ENCODE measurements at places on chromosomes 4 and X. TPM values are rescaled to one million over a fixed set of nuclear protein-coding genes. Genes with fewer than 3 reads are reported as not detected.

GRCh38 chrX:153635388-153635787, 11.6 kb upstream of the DUSP9 start:
- no peak overlapping the region for H3K4me3 ChIP-seq
- no peaks in the 10 kb centered on the region for H3K4me1 ChIP-seq
- DNase-seq, result no peak
- H3K27me3 ChIP-seq, result no peaks in the 10 kb centered on the region
- no peaks in the 10 kb centered on the region for H3K36me3 ChIP-seq

DNA sequence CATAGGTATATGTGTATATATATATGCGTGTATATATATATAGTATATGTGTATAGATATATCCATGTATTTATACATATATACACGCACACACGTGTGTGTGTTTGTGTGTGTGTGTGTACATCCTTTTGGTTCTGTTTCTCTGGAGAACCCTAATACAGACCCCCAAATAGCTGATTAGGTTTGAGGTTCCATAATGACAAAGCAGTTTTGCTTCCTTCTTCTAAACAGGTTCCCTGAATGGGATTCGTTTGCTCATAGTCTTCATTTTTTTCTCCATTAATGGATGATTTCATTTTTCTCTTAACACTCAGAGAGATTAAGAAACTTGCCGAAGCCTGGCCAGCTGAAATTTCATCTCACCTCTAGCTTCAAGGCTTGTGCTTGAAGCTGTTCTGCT, 234.0 kb upstream of the BCOR start:
- no peak for DNase-seq
- no peaks in the 10 kb centered on the region for H3K36me3 ChIP-seq
- H3K27ac ChIP-seq, result no peak overlapping the region
- no peak overlapping the region for H3K4me3 ChIP-seq
- no peaks in the 10 kb centered on the region for H3K27me3 ChIP-seq
- no peaks in the 10 kb centered on the region for H3K4me1 ChIP-seq

NDST3 gene
- under 0.01 TPM for total RNA-seq

GCNA gene
- 2.9 TPM for total RNA-seq

DNA sequence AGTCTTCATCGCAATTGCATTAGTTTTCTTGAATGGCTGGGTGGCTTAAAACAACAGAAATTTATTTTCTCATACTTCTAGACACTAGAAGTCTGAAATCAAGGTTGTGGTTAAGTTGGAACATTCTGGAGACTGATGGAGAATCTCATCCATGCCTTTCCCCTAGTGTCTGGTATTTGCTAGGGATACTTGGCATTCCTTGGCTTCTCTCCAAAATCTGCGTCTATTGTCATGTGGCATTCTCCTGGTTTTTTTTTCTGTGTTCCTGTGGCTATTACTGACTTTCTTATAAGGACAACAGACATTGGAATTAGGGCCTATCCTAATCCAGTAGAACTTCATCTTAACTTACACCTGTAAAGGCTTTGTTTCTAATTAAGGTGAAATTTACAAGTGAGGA, 272.8 kb upstream of the EPHA5 start:
- H3K27ac ChIP-seq, result no peak overlapping the region
- no peaks in the 10 kb centered on the region for H3K27me3 ChIP-seq
- no peaks in the 10 kb centered on the region for H3K4me1 ChIP-seq
- DNase-seq, result no peak
- no peak overlapping the region for H3K4me3 ChIP-seq

DNA sequence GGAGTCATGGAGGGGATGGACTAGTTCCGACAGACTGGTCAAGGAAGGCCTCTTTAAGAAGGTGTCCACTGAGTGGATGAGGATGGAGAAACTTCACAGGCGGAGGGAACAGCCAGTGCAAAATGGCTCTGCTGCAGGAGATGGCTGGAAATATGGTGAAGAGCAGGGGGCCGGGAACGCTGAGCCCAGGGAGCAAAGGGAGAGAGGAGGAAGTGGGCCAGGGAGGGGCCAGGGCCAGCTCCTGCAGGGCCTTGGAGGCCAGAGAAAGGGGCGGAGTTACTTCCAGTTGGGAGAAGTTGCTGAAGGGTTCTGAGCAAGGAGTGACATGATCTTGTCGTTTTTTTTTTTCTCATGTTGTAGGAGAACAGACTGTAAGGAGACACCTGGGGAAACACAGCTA, 94.5 kb downstream of the WFS1 start:
- H3K4me1 ChIP-seq, result no peaks in the 10 kb centered on the region
- no peak for DNase-seq
- H3K36me3 ChIP-seq, result no peaks in the 10 kb centered on the region
- H3K4me3 ChIP-seq, result no peak overlapping the region

CRMP1 gene
- total RNA-seq, result 3.0 TPM

GRCh38 chr4:113822555-113823290, 61.2 kb upstream of the CAMK2D start:
- peaks cover 6% of the 10 kb centered on the region for H3K4me1 ChIP-seq
- H3K27ac ChIP-seq, result no peak overlapping the region
- no peaks in the 10 kb centered on the region for H3K36me3 ChIP-seq
- no peak for DNase-seq
- H3K4me3 ChIP-seq, result no peak overlapping the region

DNA sequence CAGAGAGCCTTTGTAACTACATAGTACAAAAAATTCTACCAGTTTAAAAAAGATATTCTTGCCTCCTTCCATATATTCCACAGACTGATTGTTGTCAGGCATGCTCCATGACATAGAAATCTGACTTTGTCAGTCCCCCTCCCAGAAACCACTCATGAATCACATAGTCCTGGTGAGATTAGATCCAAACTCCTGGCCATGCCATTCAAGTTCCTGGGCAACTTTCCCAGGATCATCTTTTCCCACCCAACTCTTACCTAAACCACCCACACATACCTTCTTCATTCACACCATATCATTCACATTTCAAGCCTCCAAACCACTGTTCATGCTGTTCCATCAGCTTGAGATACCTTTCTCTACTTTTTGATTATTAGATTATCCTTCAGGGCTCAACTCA, 46.4 kb downstream of the SLC16A2 start:
- H3K27ac ChIP-seq, result no peak overlapping the region
- H3K27me3 ChIP-seq, result no peaks in the 10 kb centered on the region
- no peak for DNase-seq

- H3K4me1 ChIP-seq, result no peaks in the 10 kb centered on the region
- H3K36me3 ChIP-seq, result no peaks in the 10 kb centered on the region
- H3K4me3 ChIP-seq, result no peak overlapping the region
- H3K27me3 ChIP-seq, result no peaks in the 10 kb centered on the region
- no peak for DNase-seq
- H3K27ac ChIP-seq, result no peak overlapping the region
These were observed 29.0 kb downstream of the KCNE5 start for GRCh38 chrX:109596015-109596414.

SMIM10 gene
- 11.8 TPM for total RNA-seq

ADAM29 gene
- not detected for total RNA-seq

TMEM150C gene
- total RNA-seq, result 3.3 TPM

EVC2 gene
- 9.6 TPM for total RNA-seq

DNA sequence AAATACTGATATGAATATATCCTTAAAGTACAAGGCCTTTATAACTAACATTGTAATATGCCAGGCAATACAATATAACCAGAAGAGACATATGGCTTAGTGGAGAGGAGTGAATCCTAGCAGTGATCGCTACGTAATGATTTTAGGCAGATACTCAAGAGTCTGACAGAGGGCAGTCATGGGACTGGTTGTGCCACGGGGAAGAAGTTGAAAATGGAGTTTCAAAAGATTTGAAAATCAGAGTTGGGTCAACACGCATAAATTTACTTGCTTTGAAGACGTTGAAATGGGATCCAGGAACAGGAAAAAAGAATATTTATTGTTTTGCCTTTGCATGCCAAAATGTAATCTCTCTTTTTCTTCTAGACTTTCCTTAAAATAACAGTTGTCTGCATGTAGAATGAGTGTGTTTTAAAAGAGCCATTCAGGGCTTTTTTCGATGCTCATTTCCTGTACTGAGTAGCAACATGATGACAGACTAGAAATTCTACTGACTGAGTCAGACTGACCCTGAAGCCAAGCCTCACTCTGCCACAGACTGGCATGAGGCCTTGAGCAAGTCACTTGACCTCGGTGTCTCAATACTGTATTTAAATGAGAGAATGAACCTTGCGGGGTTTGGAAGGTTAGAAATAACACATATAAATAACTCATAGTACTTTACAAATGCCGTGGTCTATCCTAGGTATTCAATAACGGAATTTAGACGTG, 8.1 kb upstream of the SMS start:
- H3K27ac ChIP-seq, result peak overlapping the region; percentile 13
- no peaks in the 10 kb centered on the region for H3K36me3 ChIP-seq
- H3K4me3 ChIP-seq, result no peak overlapping the region
- no peaks in the 10 kb centered on the region for H3K27me3 ChIP-seq

NXF2B gene
- not detected for total RNA-seq

GRCh38 chrX:113929004-113929403, 654.9 kb upstream of the HTR2C start:
- H3K4me1 ChIP-seq, result no peaks in the 10 kb centered on the region
- no peak for DNase-seq
- H3K27ac ChIP-seq, result no peak overlapping the region
- H3K27me3 ChIP-seq, result no peaks in the 10 kb centered on the region

DNA sequence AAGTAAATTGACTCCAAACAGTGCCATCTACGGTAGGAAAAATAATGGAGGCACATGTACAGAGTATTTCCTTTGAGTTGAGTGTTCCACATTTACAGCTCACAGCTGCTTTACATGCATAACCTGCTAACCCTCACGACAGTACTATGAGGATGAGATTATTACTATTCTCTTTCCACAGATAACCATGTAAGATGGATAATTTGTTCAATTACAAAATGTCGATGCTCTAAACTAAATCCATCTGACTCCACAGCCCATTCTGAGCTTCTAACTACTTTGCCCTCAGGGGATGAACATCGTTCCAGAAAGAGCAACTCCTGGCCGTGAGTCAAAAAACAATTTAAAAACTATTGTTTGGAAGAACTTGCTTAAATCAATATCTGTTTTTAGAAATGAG, 330.4 kb upstream of the NWD2 start:
- H3K36me3 ChIP-seq, result no peaks in the 10 kb centered on the region
- no peak for DNase-seq
- no peak overlapping the region for H3K27ac ChIP-seq
- H3K4me1 ChIP-seq, result no peaks in the 10 kb centered on the region
- H3K4me3 ChIP-seq, result no peak overlapping the region

DNA sequence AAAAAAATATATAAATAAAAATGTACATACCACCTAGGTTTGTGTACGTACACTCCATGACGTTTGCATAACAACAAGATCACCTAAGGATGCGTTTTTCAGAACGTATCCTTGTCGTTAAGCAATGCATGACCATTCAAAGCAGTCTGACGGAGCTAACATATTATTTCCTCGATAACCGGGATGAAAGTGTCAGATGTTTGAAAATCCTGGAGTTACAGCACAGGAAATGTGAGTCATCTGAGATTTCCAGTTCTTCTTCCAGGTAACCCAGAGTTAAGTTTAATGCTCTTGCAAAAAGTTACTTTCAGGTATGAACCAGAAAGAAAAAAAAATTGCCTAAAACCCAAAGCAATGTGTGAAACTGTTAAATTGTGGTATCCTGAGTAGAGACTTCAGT, 107.9 kb downstream of the LDB2 start:
- no peak overlapping the region for H3K27ac ChIP-seq
- peaks cover 7% of the 10 kb centered on the region for H3K4me1 ChIP-seq
- no peaks in the 10 kb centered on the region for H3K36me3 ChIP-seq

GRCh38 chr4:152586668-152587067, 50.8 kb upstream of the FBXW7 start:
- peaks cover 30% of the 10 kb centered on the region for H3K4me1 ChIP-seq
- H3K36me3 ChIP-seq, result no peaks in the 10 kb centered on the region
- DNase-seq, result no peak
- no peak overlapping the region for H3K4me3 ChIP-seq
- no peak overlapping the region for H3K27ac ChIP-seq
- H3K27me3 ChIP-seq, result no peaks in the 10 kb centered on the region

GRCh38 chr4:77699731-77700210, 94.2 kb downstream of the CXCL13 start:
- no peaks in the 10 kb centered on the region for H3K36me3 ChIP-seq
- H3K4me3 ChIP-seq, result no peak overlapping the region
- DNase-seq, result no peak
- H3K27ac ChIP-seq, result no peak overlapping the region
- H3K4me1 ChIP-seq, result peaks cover 6% of the 10 kb centered on the region
- H3K27me3 ChIP-seq, result no peaks in the 10 kb centered on the region

FAM9B gene
- total RNA-seq, result not detected

- no peaks in the 10 kb centered on the region for H3K36me3 ChIP-seq
- H3K27me3 ChIP-seq, result no peaks in the 10 kb centered on the region
- H3K27ac ChIP-seq, result no peak overlapping the region
- no peaks in the 10 kb centered on the region for H3K4me1 ChIP-seq
These were observed 562.2 kb downstream of the ZIC3 start for GRCh38 chrX:138128027-138128671.

DNA sequence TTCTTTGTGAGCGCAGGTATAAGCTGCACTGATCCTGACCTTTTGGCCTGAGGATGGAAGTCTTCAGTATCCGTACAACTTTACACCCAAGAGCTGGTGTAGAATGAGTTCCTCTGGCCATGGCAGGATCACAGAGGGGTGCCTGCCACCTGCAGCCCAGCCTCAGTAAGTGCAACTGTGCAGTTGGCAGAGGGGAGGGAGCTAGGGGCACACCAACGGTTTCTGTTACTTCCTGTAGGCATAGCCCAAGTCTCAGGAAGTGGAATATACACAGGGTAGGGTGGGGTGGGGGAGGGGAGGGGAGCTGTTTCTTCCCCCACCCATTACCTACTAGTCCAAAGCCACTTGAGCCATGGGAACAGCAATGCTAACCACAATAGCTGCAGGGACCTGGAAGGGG, 85.4 kb upstream of the GBA3 start:
- no peaks in the 10 kb centered on the region for H3K36me3 ChIP-seq
- no peak overlapping the region for H3K27ac ChIP-seq
- H3K4me1 ChIP-seq, result no peaks in the 10 kb centered on the region
- no peak overlapping the region for H3K4me3 ChIP-seq

- no peaks in the 10 kb centered on the region for H3K36me3 ChIP-seq
- H3K4me1 ChIP-seq, result no peaks in the 10 kb centered on the region
- no peak overlapping the region for H3K27ac ChIP-seq
- H3K27me3 ChIP-seq, result no peaks in the 10 kb centered on the region
- DNase-seq, result no peak
- H3K4me3 ChIP-seq, result no peak overlapping the region
These were observed 110.6 kb downstream of the NEXMIF start for GRCh38 chrX:74814681-74815080.

DNA sequence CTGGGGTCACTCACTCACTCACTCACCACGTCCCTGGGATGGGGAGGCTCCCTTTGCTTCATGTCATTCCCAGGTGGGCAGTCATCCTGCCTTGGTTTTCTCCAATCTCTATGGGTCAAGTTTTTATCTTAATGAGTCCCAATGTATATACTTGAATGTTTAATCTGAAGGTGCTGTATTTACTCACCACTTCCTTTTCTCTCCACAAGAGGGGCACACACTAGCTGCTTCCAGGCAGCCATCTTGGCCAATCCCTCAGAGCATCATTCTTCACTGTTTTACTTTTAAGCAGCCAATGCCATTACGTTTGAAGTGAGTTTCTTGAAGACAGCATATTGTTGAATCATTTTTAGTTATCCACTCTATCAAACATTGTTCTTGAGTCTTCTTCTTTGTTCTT, 153.4 kb upstream of the ARSJ start:
- DNase-seq, result no peak
- no peak overlapping the region for H3K4me3 ChIP-seq
- H3K36me3 ChIP-seq, result no peaks in the 10 kb centered on the region

CT45A1 gene
- not detected for total RNA-seq

Data from esophagus muscularis mucosa (tissue), 4 donors.